ENCODE measurements at places on chromosomes 2 and 18.
A peak's percentile ranks its signal among the peaks of the same experiment; 100 is the strongest.

DNA sequence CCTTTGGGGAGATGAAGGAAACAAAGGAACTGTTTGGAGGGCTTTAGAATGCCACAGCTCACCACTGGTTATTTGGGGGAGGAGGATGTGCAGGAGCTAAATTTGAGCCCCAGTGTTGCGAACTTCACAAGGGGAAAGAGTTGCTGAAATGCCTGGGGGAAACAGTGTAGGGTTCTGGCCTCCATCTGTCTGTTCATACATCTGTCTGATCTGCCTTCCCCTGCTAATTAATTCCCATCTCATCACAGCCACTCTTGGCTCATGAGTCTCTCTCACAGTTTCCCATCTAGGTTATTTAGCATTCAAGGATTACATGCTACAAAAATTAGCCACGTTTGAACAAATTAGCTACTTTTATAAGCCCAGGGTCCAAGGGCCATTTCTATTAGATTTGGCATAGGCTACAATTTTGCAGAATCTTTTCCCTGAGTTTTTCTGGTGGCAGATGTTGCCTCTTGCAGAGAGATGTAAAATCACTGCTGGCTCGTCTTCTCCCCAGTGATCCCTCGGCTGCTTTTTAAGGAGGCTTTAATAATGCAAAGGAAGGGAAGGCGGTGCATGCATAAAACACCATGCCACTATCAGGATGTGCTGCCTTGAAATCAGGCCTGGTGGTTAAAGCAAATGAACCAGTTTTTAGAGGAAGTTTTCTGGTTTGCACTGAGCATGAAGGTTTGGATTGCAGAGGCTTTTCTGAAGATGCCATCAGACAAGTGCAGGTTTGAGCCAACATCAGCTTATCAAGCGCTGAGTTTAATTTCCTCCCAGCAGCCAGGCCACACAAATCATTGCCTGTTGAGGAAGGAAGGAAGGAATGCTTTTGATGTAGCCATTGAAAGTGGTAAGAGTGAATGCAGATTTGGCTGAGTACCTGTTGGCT is 35.0 kb downstream of the ADD2 start:
- no peak for DNase-seq

DNA sequence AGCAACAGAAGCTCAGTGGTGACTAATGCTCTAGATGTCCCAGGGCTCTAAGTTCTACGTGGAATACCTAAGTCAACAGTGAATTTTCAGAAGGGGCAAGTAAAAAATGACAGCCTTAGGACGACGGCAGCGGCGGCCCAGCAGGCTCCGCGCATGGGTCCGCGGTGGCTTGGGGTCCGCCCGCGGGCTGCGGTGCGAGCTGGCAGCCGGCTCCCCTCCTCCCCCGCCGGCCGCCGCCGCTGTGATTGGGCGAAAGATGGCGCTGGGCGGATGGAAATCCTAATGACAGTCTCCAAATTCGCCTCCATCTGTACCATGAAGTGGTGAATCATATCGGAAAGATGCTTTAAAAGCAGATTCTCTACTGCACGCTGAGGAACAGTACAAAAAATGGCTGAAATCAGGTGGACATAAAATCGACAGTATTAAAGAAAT is 74.7 kb downstream of the HNRNPLL start:
- peak; percentile 90 for DNase-seq

DNA sequence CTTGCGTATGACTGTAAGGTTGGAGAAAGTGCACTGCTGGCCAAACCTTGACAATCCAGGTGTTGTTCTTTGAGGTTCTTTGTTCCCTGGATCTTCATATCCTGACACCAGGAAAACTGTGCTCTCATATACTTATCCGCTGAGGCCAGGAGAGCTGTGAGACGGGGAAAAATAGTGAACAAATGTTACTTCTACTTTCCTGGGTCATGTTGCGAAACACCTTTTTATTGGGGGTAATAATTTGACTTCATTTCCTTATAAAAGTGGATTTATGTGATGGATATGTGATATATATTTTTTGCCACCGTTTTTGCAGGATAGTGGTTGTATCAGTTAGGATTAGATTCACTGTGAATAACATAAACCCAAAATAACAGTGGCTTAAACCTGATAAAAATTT is 336.1 kb downstream of the OSR1 start:
- DNase-seq: no peak

- DNase-seq: no peak
These were observed 27.8 kb downstream of the KLHL23 start for GRCh38 chr2:169761251-169761969.
